Lung microvascular endothelial cell (primary cell): ENCODE measurements at places on chromosomes 2 and 18.
A peak's percentile ranks its signal among the peaks of the same experiment; 100 is the strongest.

- no peak for DNase-seq
Measured at GRCh38 chr2:46798998-46799698, 116.5 kb downstream of the MCFD2 start.

DNA sequence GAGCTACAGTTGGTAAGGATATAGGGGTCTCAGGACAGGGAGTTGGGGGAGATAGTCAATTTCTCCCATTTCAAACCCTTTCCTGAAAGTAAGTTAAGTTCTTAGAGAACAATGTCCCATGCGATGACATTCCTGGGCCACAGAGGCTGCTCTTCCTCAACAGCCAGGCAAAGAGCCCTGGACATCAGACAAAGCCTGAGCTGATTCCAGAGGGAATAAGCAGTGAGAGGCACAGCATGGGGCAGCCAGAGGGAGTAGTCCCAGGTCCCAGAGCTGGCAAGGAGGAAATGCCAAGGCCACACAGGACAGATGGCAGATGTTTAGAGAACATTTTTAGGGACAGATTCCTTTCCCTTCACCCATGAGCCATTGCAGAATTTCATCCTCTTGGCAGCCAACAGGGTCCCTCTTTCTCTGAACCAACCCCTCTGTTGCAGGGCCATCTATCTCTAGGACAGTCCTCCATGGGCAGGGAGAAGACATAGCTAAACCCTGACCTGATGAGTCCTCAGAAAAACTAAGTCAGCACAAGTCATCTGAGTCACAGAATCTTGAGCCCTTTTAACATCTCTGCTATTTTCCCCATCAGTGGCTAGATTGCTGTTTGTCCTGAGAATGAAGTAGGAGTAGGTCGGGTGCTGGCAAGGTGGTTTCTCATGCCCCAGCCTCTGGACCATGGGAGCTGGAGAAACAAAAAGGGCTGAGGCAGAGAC is 81.6 kb upstream of the STPG4 start:
- no peak for DNase-seq

DNA sequence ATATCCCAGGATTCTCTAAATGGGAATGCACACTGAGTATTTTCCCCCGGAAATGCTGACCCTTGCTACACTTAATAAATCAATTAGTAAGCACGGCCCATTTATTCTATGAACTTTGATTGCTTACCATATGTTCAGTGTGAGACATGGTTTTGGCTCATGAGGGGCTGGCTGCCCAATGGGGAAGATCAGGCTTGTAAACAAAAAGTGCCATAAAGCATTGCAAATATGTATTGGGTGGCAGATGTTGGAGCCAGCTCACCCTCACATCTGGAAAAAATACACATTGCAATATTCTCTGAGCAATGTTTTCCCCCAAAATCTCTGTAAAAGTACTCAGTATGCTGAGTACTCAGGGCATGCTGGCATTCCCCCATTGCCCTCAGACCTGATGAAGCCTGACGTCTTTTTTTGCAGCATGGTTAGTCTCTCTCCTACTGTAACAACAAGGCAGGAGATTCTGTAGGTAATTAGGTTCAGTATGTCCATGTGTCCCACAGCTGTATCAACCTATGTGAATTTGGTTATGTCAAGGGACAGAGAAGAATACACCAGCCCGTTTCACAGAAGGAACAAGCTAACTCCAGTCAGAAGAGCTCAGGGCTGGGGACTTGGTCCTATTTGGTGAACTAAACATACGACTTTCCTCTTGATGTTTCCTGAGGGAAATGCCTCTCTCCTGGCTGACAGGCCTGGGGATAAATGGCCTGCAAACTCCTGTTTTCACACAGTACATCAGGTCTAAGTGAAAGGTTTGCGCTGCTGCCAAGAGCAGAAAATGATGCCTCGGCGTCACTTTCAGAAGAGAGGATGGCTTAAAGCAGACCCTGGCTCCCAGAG is 202.4 kb downstream of the INSIG2 start:
- DNase-seq, result no peak

GRCh38 chr2:222448748-222449181 is 24.4 kb downstream of the SGPP2 start:
- DNase-seq, result no peak

DNA sequence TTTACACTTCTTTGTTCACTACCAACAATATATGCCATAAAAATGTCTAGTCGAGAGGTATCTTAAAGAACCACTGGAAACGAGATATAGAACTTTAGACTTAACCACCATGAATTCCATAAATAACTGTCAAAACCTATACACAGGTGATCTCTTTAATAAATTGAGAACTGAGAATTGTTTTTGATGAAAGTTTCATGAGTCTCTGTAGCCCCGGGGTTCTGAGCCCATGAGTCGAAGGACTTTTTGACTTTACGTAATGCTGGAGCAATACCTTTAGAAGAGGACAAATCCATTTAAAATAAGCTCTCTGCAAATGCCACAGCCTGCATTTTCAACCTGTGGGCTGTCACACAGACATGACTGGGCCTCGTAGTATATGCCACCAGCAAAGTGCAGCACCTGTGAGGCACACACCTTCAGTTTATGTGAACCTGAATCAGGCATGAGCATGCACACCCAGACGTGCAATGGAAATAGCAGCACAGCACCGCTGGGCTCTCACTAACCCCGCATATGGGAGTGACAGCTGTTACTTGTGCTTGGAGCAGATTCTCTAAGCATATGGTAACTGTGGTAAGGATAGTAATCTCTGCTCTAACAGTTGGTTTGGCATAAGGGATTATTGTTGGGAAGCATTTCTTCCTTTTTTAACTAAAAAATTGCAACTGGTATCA is 383.2 kb downstream of the SOCS6 start:
- no peak for DNase-seq

DNA sequence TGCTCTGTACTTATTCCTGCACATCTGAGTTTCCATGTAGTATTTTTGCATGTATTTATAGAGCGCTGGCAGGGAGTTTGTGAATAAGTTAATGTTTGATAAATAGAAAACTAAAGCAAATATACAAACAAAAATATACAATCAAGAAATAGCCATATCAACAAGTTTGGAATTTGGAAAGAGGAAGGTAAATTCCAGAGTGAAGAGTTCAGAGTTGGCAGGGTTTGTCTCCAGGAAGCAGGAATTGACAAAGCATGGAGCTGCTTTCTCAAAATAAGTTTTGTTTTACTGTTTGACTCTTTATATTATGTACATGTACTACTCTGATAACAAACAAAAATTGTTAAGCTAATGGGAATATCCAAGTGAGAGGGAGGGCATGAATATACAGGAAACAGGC is 80.3 kb downstream of the SPOPL start:
- DNase-seq, result peak; percentile 41

DNA sequence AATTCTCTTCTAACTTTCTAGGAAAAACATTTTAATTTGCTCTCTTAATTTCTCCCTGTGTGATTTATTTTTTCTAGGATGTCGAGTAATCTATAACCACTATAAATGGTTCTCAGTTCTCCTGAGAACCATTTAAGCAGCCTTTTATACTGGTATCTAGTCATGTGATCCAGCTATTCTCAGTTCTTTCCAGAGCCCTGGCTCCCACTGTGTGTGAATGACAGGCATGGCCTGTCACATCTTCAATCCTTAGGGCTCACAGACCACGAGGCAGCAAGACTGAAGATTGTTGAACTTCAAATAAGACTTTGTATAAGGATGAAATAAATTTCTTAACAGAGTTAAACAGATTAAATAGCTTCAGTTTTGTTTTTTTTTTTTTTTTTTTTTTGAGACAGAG is 219.4 kb downstream of the HNMT start:
- DNase-seq, result no peak

DNA sequence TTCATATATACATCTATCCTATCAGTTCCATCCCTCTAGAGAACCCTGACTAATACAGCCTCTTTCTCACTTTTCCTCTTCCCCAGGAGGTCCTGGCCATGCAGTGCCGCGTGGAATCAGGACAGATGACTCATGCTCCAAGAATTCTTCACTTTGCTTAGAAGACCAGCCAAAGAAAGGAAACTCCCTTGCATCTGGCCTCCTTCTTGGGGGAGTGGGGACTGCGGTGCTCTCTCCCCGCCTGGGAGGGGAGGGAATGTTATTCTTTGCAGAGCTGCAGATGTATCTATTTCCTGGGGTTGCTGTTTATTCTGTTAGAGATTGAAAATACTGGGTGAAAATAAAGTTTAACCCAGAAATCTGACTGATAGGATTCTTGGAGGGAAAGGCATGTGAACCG is 111.5 kb upstream of the SH3BP4 start:
- DNase-seq, result peak; percentile 96

GRCh38 chr2:231250146-231250545 is 51.7 kb downstream of the ARMC9 start:
- DNase-seq, result no peak
